ENCODE measurements at places on chromosomes 6 and 20.
A peak's percentile ranks its signal among the peaks of the same experiment; 100 is the strongest.

GRCh38 chr20:58655328-58656107 lies 4.4 kb downstream of the STX16 start:
- peak overlapping the region; percentile 53 for H3K4me3 ChIP-seq
- no peaks in the 10 kb centered on the region for H3K36me3 ChIP-seq
- no peak for DNase-seq
- peaks cover 8% of the 10 kb centered on the region for H3K4me1 ChIP-seq

DNA sequence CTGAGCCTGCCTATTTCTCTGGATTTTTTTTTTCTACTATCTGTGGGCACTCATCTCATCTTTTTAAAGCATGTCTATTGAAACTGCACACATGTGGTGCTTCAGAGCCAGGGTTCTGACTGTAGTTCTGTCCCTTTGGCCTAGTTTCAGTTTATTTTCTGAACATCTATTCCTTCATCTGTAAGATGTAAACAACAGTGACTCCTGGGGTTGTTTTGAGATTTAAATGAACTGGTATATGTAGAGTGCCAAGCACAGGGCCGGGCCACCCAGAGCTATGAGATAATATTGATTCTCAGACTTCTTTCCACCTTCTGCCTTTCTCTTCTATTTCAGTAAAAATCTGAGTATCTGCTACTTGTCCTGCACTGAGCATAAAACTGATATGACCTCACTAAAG lies 185.1 kb downstream of the CARMIL1 start:
- H3K27me3 ChIP-seq, result no peaks in the 10 kb centered on the region
- no peak overlapping the region for H3K27ac ChIP-seq
- no peak for DNase-seq
- H3K36me3 ChIP-seq, result no peaks in the 10 kb centered on the region
- no peaks in the 10 kb centered on the region for H3K4me1 ChIP-seq

DNA sequence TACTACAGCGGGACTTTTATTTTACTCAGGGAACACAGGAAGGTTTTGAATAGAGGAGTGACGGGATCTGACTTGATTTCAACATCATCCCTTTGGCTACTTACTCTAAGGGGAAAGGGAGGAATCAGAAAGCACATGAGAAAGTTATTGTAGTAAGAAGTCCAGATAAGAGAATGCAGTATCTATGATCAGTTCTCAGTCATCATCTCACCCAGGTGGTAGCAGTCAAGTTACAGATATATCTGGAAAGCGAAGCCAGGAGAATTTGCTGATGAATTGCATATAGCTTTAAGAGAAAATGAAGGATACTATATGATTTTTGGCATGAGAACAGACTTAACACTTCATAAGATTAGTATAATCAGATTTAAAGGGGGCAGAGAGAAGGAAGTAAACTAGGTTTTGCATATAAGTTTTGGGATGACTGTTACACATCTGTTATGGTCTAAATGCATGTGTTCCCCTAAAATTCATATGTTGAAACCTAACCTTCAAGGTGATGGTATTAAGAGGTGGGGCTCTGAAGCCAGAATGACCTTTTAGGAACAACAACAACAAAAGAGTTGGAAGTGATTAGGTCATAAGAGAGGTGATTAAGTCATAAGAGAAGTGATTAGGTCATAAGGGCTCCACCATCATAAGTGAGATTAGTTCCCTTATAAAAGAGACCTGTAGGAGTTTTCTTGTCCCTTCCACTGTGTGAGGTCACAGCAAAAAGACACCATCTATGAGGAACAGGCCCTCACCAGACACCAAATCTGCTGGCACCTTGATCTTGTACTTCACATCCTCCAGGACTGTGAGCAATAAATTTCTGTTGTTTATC lies 6.7 kb downstream of the RAD21L1 start:
- H3K4me3 ChIP-seq, result no peak overlapping the region
- peaks cover 2% of the 10 kb centered on the region for H3K27me3 ChIP-seq
- H3K36me3 ChIP-seq, result no peaks in the 10 kb centered on the region
- DNase-seq, result no peak
- no peak overlapping the region for H3K27ac ChIP-seq
- peaks cover 14% of the 10 kb centered on the region for H3K4me1 ChIP-seq

GRCh38 chr20:57801581-57801980 lies 91.8 kb upstream of the PMEPA1 start:
- H3K27ac ChIP-seq, result no peak overlapping the region
- H3K4me3 ChIP-seq, result no peak overlapping the region
- DNase-seq, result no peak
- H3K27me3 ChIP-seq, result no peaks in the 10 kb centered on the region
- H3K36me3 ChIP-seq, result no peaks in the 10 kb centered on the region

- no peaks in the 10 kb centered on the region for H3K27me3 ChIP-seq
- no peaks in the 10 kb centered on the region for H3K36me3 ChIP-seq
- no peak overlapping the region for H3K27ac ChIP-seq
- H3K4me3 ChIP-seq, result no peak overlapping the region
These were observed 130.7 kb upstream of the SSTR4 start for GRCh38 chr20:22904386-22904785.

Data from GM12878 (cell line).